Muscle of arm (tissue), 14 donors: ENCODE measurements at places on chromosomes 4 and X. TPM values are rescaled to one million over a fixed set of nuclear protein-coding genes. Genes with fewer than 3 reads are reported as not detected.

DNA sequence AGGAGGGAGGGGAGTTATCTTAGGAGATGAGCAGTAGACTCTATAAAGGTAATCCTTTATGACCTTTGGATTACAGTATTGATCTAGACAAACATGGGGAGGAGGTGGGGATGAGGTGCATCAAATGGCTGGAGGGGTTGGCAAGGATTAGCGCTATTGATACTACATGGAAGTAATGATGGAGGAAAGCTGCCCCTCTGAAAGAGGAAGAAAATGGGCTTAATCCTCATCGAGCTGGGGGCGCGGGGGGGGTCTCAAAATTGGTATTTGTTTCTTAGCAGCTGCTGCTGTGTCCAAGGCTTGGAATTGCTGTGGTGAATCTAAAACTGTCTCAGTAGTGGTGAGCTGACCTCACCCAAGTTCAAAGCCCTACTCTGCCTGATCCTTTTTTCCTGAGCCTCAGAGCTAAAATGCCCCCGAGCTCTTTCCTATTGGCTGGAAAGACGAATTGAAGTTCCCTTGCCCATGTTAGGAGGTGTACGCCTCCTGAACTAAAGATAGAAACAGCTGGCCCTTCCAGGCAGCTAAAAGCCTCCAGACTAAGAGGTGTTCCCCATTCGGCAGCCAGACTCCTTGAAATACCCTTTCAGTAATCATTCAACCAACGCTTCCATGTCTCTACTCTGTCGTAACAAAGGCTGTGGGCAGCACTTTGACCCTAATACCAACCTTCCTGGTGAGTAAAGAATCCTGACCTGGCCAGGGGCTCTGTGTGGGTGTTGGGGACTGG, at the start of gene ITGB1BP2:
ITGB1BP2 (plus strand) TSS at position 556 of the 730 bp plus-strand sequence; CDS start at position 613, 57 bp downstream.
- DNase-seq: peak; percentile 31

DNA sequence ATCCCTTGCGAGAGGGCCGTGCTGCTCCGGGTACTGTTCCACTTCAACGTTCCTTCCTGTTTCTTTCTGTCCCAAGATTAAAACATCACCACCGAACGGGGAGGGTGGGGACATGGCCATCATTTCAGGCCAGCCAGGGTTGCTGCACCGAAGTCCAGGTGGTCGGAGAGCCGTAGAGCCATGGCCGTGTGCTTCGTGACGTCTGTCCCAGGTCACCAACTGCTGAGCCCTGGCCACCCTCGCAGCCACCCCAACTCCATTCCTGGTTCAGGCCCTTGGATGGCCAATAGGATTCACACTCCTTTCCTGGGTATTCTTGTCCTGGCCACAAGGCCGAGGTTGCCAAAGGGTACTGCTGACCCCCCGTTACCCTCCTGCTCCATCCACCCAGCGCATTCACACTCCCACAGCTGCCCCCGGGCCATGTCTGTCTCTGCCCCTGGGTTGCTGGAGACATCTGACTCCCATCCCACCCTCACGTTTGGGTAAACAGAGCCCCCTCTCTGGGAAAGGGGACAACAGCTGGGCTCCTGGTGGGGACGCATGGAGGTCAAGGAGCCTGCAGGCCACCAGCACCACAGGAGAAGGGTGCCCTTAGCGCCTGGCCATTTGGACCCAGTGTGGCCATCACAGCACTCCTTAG, 103.2 kb downstream of the HMX1 start:
- DNase-seq: no peak

GRCh38 chr4:56183344-56183959, 203.8 kb downstream of the AASDH start:
- DNase-seq: no peak

DNA sequence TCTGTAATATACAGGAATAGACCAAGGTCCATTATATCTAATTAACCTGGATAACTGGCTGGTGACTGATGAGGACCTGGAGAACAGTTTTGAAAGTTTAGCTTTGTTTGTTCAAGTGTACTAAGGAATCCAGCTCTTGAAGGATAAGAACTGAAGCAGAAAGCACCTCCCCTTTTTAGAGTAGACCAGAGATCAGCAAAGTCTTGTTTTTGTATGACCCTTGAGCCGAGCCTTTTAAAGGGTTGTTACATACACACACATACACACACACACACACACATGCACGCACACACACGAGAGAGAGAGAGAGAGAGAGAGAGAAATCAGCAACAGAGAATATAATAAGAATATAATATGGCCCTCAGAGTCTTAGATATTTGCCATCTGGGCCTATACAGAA, 13.0 kb downstream of the MOSPD2 start:
- no peak for DNase-seq

DNA sequence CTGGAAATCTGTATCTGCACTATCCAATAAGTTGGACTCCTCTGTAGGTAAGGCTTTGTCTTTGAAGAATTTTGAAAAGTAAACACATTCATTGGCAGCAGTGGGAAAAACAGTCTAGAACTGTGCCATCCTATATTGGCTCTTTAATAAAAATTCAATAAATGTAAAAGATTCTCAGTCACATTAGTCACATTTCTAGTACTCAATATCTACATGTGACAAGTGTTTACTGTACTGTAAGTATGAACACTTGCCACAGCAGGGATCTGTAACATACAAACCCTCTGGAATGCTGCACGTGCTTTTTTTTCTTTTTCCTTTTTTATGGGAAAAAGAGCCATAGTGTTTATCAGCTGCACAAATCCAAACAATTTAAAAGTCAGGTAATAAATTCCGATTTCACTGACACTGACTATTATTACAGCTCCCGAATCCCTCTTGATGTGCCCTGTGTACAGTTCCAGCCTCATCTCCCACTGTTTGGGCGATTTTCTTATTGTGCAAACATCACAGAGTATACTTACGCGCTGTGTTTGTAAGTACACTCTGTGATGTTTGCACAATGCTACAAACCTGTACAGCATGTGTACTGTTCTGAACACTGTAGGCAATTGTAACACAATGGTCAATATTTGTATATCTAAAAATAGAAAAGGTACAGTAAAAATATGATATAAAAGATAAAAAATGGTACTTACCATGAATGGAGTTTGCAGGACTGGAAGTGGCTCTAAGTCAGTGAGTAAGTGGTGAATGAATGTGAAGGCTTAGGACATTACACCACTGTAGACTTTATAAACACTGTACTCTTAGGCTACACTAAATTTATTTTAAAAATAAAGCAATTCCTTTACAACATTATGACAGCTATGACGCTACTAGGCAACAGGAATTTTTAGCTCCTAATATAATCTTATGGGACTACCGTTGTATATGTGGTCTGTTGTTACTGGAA, 8.7 kb downstream of the PYURF start:
- DNase-seq: no peak

DNA sequence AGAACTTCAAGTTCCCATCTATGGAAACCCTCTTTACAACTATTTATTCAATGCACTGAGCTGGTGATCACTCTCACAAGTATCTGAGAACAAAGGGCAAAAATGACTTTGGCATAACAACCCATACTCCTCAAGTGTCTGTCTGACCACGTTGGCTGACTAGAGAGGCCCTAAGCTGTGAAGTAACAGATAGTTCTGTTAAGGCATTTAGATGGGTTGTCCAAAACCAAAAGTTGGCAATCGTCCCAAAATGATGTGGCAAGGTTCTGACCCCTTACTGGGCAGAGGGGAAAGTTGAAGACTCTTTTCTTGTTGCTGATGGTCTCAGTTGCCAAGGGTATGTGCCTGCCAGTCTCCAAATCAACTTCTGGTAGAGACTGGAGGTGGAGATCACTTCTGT, 524.8 kb downstream of the PPARGC1A start:
- DNase-seq: no peak

DNA sequence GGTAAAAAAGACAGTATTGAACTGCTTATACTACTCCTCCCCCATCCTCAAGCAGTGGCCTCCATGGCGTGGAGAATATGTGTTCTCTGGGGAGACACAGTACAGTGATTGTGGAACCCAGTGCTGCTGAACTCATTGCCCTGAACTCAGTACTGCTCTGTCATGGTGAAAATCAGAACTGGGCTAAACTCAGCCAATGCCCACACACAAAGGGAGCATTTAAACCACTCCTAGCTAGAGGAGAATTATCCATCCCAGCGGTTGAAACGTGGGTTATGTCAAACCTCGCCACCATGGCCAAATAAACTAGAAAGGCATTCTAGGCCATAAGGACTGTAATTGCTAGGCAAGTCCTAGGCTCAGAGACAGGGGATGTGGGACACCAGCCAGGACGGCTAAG, 131.8 kb downstream of the SPOCK3 start:
- no peak for DNase-seq

- DNase-seq: no peak
These were observed 323.0 kb downstream of the HNRNPD start for GRCh38 chr4:82050796-82051195.

DNA sequence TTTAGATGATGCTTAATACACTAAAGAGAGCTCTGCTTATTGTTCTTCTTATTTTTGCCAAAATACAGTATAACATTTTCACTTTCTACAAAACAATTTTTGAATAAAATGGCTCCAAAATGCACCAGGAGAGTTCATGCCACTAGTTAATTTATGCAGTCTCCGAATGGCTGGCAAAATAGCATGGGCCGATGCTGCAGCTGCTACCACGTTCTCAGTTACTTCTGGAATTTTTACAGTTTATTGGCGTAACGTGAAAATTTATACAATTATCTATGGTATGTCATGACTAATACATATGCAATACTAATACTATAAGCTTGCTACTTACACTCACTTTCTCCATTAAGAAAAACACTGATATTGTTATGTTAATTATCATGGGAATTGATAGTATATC, 16.5 kb downstream of the KLHL13 start:
- DNase-seq: no peak

DNA sequence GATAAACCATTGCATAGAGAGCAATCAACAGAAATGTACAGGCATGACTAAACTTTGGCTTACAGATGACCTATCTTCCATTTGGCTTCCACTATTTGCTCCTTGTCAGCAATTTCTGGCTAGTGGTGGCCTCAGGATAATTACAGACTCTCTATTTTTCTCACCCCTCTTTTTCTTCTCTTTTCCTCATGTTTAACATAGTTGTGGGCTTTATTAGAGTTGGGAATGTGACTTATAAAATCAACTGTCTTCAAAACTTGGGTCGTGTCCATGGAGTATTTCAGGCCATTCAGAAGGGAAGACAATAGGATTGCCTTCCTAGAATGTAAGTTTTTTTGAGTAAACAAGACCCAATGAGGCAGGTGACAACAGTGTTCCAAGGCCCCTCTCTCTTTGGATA, 236.2 kb downstream of the FRAS1 start:
- DNase-seq: no peak

GRCh38 chrX:102930990-102931756, 5.9 kb upstream of the RAB40AL start:
- no peak for DNase-seq

DNA sequence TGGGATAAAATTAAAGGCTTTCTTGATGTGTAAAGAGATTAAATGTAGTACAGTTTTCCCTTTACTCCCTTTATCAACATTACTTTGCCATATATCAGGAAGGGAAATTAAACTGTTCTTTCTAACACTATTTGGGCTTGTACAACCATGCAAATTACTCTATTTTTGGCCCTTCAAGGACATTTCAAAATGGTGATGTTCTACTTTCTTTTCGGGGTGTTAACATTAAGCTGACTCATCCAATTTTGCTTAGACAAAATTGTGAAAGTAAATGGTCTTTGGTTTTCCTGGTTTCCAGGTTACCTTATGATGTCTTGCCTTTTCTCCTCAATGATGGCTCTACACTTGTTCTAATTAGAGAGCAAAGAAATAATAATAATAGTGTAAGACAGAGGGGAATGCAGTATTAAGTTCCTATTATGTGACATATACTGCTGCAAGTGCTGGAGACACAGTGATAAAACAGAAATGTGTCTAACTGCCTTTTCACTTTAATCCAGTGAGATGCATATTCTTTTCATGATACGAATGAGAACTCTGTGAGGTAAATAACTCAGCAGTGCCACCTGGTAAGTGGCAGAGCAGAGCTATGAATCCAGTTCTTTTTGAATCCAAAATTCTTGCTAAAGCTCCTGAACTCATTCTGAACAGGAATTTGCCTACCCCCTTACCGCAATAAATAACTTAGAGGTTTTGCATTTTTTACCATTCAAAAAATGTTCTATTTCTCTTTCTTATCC, 35.7 kb upstream of the PDE5A start:
- DNase-seq: no peak

- no peak for DNase-seq
These were observed 40.2 kb upstream of the EPGN start for GRCh38 chr4:74267998-74268606.

- DNase-seq: no peak
These were observed at the start of gene FAM149A for GRCh38 chr4:186104114-186104889. FAM149A (plus strand) TSS chr4:186104704.

DNA sequence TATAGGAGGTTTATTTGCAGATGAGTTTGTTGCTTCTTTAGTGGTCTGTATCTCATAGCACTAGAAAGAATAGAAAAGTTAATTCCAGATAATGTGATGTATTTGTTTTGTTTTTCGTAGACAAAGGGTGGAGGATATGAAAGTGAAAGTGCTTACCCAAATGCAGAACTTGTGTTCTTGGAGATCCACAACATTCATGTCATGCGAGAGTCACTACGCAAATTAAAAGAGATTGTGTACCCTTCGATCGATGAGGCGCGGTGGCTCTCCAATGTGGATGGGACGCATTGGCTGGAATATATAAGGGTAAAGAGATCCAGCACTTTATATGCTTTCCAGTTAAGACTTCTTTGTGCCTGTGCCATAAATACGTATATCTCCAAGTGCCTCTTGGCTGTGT, 43.3 kb downstream of the MTMR1 start:
- no peak for DNase-seq

- DNase-seq: no peak
These were observed 486.6 kb upstream of the TENM3 start for GRCh38 chr4:181756451-181757095.

- DNase-seq: no peak
These were observed 34.4 kb upstream of the SLC34A2 start for GRCh38 chr4:25621027-25621930.

- DNase-seq: no peak
These were observed 35.7 kb upstream of the HGFAC start for GRCh38 chr4:3406021-3406420.

- no peak for DNase-seq
These were observed 443.6 kb downstream of the SPRY1 start for GRCh38 chr4:123840197-123840596.

DNA sequence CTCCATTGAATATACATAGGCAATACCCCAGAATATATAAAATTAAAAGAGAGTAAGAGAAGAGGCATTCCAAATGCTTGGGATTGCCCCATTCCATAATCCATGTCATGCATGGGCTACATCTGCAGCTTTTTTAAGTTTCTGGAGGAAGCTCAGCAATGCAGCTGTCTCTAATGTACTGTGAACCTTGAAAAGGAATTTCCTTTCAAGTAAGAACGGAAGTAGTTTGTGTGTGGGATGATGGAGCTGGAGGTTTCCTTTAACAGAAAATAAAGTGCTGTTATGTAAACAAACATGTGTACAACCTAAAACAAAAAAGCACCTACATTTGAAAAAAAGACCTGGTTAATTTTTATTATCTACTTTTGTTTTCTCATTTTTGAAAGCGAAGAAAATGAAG, 303.5 kb downstream of the BMPR1B start:
- DNase-seq: no peak

- no peak for DNase-seq
These were observed 3.5 kb upstream of the CDS1 start for GRCh38 chr4:84579403-84579776.

- DNase-seq: no peak
These were observed 106.4 kb downstream of the KDR start for GRCh38 chr4:55018978-55019377.

The MTMR1 gene
- not detected for polyA plus RNA-seq

The CD38 gene
- polyA plus RNA-seq: 3.2 TPM

The MPC1L gene
- not detected for polyA plus RNA-seq

The SLITRK4 gene
- polyA plus RNA-seq: not detected

The MAD2L1 gene
- polyA plus RNA-seq: 19.7 TPM

The LRP2BP gene
- polyA plus RNA-seq: 5.6 TPM

The GUF1 gene
- polyA plus RNA-seq: 27.1 TPM

The MXRA5 gene
- 91.6 TPM for polyA plus RNA-seq

The SH2D1A gene
- polyA plus RNA-seq: 2.2 TPM

The ARSJ gene
- polyA plus RNA-seq: 6.4 TPM
